ENCODE measurements at places on chromosomes 16 and 17. TPM values are rescaled to one million over a fixed set of nuclear protein-coding genes. Genes with fewer than 3 reads are reported as not detected.

TAT gene
- total RNA-seq = not detected

MFAP4 gene
- not detected for total RNA-seq

OSGIN1 gene
- total RNA-seq = 1.0 TPM

PLD6 gene
- total RNA-seq = 9.9 TPM

- no peak for DNase-seq
Measured at GRCh38 chr17:67212714-67213417, 32.1 kb downstream of the HELZ start.

DNA sequence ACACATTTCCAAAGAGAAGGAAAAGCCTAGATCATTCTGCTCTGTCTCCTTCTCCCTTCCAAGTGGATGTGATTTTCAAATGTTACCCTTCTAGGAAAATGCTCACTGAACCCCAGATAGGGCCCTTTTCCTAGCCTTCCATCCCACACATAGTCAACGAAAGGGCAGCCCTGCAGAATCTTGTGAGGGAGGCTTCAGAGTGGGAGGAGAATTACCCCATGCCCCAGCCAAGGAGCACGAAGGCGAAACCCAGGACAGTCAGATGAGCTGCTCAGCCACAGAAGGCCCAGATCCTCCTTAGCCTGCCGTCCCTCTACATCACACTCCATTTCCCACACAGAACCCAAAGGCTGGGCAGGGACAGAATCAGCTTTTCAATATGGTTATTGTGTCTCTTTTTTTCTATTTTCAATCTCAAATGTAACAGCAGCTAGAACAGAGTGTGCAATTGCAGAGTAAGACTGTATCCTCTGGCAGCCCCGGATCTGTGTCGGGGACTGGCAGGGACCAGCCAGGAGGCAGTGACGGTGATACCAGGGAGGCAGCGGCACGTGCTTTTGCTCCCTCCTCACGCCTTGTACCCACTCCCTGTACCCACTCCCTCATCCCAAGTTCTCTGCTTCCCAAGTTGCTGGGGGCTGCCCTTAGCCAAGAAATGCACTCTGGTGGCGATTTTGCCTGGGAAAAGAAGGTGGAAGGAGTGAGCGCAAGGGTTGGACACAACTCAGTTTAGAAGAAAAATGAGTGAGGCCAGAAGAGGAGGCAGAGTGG, 3.7 kb upstream of the SDK2 start:
- no peak for DNase-seq

- DNase-seq = no peak
Measured at GRCh38 chr16:68300734-68301459, 9.8 kb downstream of the SLC7A6OS start.
